ENCODE measurements at places on chromosomes 5 and 9.

DNA sequence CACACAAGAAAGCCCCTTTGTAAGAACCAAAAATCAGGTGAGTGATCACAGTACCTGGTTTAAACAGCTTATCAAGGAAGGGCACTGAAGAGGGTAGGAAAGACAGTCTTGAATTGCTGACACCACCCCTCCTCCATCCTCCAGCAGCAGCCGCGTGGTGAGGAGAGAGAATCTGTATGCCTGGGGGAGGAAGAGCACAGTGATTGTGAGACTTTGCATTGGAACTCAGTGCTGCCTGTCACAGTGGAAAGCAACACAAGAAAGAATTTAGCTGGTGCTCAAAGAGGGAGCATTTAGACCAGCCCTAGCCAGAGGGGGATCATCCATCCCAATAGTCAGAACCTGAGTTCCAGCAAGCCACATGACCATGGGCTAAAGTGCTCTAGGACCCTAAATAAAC is 11.6 kb upstream of the STX17 start:
- ATAC-seq: no peak

- no peak for ATAC-seq
Measured at GRCh38 chr5:73507062-73507461, 8.8 kb downstream of the BTF3 start.

DNA sequence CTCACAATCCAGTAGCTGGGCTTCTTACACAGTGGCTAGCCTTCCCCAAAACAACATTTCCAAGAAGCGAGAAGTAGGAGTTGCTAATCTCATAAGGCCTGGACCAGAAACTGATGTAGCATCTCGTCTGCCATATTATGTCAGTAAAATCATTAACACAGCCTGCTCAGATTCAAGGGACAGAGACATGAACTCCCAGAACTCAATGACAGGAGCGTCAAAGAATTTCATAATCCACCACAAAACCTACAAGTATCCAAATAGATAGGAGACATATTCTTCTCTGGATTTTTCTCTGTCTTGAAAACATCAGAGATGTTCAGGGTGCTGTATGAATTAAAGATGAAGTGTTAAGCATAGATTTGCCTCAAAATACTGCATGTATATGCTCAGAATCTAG is 457.6 kb upstream of the ACTBL2 start:
- no peak for ATAC-seq

- peak; percentile 76 for ATAC-seq
Measured at GRCh38 chr9:114516913-114517312, 11.6 kb upstream of the WHRN start.
